ENCODE measurements at places on chromosomes 2 and 18.

DNA sequence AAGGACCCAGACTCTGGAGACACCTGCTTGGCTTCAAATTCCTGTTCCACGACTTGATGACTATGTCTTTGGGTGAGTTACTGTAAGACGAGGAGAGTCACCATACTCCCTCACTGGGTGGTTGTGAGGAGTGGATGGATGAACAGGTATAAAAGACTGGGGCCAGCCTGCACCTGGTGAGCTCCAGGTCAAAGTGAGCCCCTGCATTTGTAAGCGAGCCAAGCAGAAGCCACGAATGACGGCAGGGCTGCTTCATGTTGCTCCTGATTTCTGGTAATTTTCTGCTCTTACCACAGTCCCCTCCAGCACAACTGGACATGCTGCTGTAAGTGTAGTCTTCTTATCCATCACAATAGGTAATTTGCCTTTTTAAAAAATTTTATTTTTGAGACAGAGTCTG, 86.6 kb downstream of the POLR1A start:
- no peak for DNase-seq

DNA sequence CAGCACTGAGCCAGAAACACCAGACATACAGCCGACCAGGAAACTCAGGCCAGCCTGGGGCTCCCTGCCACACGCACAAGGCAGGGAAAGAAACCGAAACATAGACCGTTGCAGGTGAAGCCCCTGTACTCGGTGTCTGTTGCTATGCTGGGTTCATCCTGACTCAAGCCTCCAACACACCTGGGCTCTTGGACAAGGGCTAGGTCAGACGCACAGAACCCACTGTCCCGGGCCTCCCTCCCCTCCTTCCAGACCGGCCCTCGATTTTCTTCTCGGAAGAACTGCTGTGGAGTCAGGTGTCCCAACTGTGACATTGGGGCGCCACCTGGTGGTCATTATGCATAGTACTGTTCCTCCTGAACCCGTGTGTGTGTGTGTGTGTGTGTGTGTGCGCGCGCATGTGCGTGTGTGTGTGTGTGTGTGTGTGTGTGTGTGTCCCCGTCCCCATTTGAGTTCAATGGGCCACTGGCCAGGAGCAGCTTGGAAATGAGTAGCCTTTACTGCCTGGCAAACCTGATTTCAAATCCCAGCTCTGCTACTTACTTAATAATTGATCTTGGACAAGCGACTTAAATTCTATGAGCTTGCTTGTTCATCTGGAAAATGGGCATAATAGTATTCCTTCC, 55.4 kb upstream of the GLI2 start:
- DNase-seq: no peak

GRCh38 chr2:182097571-182098164, 112.0 kb downstream of the PPP1R1C start:
- DNase-seq: no peak

DNA sequence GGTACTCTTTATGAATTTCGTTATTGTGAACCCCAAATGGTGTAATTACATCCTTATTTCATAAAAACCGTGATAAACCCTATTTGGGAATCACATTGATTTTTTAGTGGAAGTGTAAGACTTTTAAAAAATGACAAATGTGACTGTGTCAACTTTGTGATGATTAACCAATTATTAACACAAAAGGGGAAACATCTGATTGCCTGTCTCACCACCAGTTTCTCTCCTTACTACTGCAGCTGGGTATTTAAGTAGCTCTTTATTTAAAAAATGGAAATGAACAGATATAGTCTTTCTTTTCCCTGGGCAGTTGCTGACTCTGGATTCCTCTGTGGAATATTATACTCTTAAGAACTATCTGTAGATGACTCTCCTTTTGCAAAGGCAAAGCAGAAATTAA, 11.6 kb upstream of the RPE start:
- DNase-seq: no peak

GRCh38 chr2:241821460-241822263, 12.7 kb downstream of the NEU4 start:
- no peak for DNase-seq

- DNase-seq: no peak
Measured at GRCh38 chr2:236673126-236673822, 103.6 kb downstream of the ACKR3 start.

GRCh38 chr18:62280058-62280457, 45.1 kb upstream of the TNFRSF11A start:
- DNase-seq: no peak

Data from iPS DF 19.7 (cell line).